Kidney (tissue), 22 donors: ENCODE measurements at places on chromosomes 1 and 21. TPM values are rescaled to one million over a fixed set of nuclear protein-coding genes. Genes with fewer than 3 reads are reported as not detected.

DNA sequence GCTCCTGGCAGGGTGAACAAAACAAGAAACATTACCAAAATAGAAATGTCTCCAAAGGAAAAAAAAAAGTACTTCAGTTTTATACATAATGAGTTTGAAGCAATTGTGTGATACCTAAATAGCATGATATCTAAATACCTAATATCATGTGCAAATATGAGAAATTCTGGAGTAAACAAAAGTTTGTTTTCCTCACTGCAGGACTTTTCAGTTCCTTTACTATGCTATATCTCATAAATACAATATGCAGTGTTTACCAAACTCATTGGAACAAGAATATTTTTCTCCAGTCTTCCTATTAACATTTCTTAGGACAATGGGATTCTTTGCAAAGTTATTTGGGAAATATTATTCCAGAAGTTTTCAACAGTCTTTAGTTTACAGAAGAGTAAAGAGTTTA lies 98.1 kb downstream of the VAV3 start:
- H3K27ac ChIP-seq = no peak overlapping the region
- no peak for DNase-seq
- no peaks in the 10 kb centered on the region for H3K27me3 ChIP-seq
- H3K4me3 ChIP-seq = no peak overlapping the region
- H3K4me1 ChIP-seq = no peaks in the 10 kb centered on the region

SPATA45 gene
- 0.57 TPM for total RNA-seq

- no peaks in the 10 kb centered on the region for H3K36me3 ChIP-seq
- H3K4me3 ChIP-seq = peak overlapping the region; percentile 26
- peak overlapping the region; percentile 2 for H3K27ac ChIP-seq
- H3K4me1 ChIP-seq = no peaks in the 10 kb centered on the region
- no peaks in the 10 kb centered on the region for H3K27me3 ChIP-seq
These were observed 32.3 kb downstream of the CCN1 start for GRCh38 chr1:85612704-85613361.

GRCh38 chr1:7268983-7269382 lies 483.7 kb downstream of the CAMTA1 start:
- H3K27ac ChIP-seq = no peak overlapping the region
- H3K4me1 ChIP-seq = no peaks in the 10 kb centered on the region
- DNase-seq = no peak
- H3K36me3 ChIP-seq = no peaks in the 10 kb centered on the region
- no peak overlapping the region for H3K4me3 ChIP-seq

BEND5 gene
- total RNA-seq = 11.6 TPM

MNDA gene
- total RNA-seq = 8.3 TPM

ANGPTL7 gene
- 0.19 TPM for total RNA-seq

DNA sequence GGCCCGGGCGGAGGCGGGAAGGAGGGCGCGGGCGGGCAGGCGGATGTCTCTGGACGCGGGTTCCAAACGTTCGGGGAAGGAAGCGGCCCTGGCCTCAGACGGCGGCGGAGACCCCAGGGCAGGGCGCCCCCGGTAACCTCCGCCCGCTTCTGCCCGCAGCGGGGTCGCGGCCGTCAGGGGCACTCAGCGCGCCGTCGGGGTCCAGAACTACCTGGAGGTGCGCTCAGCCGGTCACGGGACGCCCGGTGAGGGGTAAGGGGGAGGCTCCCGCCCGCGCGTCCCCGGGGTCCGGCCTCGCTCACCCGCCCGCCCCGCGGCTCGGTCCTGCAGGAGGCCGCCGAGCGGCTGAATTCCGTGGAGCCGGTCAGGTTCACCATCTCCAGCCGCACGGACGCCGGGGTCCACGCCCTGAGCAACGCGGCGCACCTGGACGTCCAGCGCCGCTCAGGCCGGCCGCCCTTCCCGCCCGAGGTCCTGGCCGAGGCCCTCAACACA lies 406 bp downstream of the PUSL1 start:
- no peak for DNase-seq
- H3K27me3 ChIP-seq = no peaks in the 10 kb centered on the region
- H3K4me3 ChIP-seq = peak overlapping the region; percentile 45
- peak overlapping the region; percentile 89 for H3K27ac ChIP-seq
- peaks cover 12% of the 10 kb centered on the region for H3K4me1 ChIP-seq
- peaks cover 7% of the 10 kb centered on the region for H3K36me3 ChIP-seq

DNA sequence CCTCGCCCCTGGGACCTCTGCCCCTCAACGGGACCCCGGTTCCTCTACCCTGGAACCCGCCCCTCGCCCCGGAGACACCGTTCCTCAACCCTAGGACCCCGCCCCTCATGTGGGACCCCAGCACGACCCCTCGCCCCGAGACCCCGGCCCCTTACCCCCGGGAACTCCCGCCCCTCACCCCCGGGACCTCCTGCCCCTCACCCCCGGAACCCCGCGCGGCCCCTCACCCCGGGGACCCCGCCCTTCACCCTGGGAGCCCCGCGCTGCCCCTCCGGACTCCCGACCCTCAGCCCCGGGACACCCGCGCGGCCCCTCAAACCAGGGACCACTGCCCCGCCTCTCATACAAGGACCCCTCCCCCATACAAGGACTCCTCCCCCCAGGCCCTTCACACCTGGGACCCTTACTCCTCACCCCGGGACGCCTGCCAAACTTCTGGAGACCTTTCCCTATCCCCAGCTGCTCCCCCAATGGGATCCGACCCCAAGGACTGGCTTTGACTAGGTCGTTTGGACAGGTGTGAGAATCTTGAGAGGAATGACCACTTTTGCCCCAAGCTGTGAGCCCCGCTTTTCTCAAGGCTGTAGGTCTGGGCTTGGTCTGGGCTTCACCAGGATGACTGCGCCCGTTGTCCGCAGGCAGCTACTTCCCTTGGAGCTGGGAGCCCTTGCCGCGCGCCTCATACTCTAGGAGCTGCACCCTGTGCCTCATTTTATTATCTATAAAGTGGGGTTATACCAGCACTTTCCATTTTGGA lies 843 bp downstream of the DIP2A start:
- H3K27ac ChIP-seq = peak overlapping the region; percentile 30
- H3K4me1 ChIP-seq = no peaks in the 10 kb centered on the region
- no peaks in the 10 kb centered on the region for H3K27me3 ChIP-seq
- peak; percentile 21 for DNase-seq
- peak overlapping the region; percentile 52 for H3K4me3 ChIP-seq
- H3K36me3 ChIP-seq = peaks cover 4% of the 10 kb centered on the region

- H3K4me3 ChIP-seq = no peak overlapping the region
- H3K27ac ChIP-seq = no peak overlapping the region
- H3K36me3 ChIP-seq = no peaks in the 10 kb centered on the region
- H3K27me3 ChIP-seq = no peaks in the 10 kb centered on the region
- DNase-seq = no peak
These were observed 1.1 kb upstream of the TRIM62 start for GRCh38 chr1:33182896-33183295.

SCAMP3 gene
- 66.7 TPM for total RNA-seq

FAM131C gene
- 5.0 TPM for total RNA-seq

DNA sequence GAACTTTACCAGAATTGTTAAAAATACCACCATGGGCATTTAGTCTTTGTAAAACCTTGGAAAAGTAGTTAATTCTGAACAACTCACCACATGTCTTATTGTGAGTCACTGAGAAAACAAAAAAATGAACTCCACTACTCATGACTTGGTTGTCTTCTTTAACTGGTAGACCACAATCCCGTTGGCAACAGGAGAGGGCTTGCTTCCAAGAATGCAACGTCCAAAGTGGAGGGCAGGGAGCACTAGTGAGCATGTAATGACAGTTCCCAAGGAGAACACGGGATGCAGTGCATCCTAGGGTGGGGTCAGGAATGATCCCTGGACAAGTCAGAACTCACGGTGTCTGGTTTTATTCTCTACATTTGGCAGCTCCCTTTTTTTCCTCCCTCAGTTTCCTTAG lies 15.2 kb upstream of the HMCN1 start:
- H3K27ac ChIP-seq = no peak overlapping the region
- H3K4me3 ChIP-seq = no peak overlapping the region
- no peaks in the 10 kb centered on the region for H3K4me1 ChIP-seq
- H3K27me3 ChIP-seq = no peaks in the 10 kb centered on the region

DNA sequence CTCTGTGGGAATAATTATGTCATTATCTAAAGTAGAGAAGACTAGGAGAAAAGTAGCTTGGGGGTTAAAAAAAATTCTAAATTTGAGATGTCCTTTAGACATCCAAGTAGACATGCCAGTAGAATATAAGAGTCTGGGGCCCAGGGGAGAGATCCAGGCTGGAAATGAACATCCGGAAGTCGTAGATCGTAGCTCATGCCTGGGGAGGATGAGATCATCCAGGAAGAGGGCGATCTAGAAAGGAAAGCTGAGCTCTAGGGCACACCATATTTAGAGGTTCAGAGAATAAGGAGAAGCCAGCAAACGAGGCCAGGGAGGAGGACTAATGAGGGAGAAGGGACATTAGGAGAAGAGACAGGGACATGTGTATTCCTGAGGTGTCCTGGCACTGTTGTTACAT lies 12.2 kb downstream of the NGF start:
- H3K27me3 ChIP-seq = no peaks in the 10 kb centered on the region
- DNase-seq = no peak
- H3K4me3 ChIP-seq = no peak overlapping the region
- no peak overlapping the region for H3K27ac ChIP-seq

DNA sequence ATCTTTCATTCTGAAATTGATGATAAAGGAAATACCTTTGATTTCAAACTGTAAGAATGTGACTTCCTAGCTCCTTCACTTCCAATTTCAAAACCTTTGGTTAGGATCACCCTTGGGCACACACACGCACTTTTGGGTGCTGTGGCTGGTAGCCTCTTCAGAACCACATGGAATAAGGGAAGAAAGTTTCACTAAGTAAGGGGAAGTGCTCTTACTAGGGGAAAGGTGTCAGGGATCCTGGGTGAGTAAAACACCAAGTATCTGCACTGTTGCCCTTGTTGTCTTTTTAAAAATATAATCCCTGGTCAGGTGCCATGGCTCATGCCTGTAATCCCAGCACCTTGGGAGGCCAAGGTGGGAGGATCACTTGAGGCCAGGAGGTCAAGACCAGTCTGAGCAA lies 132.4 kb downstream of the SDCCAG8 start:
- DNase-seq = no peak
- no peak overlapping the region for H3K4me3 ChIP-seq
- H3K27ac ChIP-seq = no peak overlapping the region
- no peaks in the 10 kb centered on the region for H3K27me3 ChIP-seq
- no peaks in the 10 kb centered on the region for H3K36me3 ChIP-seq

DNA sequence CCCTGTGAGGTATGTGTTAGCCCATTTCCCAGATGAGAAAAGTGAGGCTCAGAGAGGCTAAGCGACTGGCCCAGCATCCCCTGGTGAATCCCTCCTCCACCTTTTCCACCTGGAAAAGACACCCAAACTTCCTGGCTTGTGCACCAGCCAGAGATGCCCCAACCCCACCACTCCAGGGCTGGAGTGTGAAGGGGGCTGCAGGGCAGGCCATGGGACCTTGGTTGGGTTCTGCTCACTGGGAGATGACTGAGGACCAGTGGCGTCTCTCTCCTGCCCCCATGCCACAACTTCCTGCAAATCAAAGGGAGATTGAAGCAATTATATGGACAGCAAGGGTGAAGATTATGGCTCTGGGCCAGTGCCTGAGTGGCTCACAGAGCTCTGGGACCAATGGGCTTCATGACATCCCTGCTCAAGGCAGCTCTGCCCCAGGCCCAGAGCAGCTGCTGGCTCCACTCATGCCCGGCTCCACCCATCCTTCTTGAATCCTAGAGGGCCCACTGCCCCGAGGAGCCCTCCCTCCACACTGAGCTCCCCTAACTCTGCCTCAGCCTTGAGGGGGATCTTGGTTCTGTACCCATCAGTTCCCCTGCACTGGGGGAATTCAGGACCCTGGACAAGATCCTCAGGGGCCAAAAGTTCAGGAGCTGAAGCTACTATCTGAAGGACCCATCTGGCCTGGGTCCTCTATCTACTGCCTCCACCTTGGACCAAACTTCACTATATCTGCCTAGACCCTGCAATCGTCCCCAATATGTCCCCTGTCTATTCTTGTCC lies 416.9 kb downstream of the PTPRU start:
- H3K27ac ChIP-seq = no peak overlapping the region
- H3K4me3 ChIP-seq = no peak overlapping the region
- no peaks in the 10 kb centered on the region for H3K36me3 ChIP-seq
- no peaks in the 10 kb centered on the region for H3K27me3 ChIP-seq

DNA sequence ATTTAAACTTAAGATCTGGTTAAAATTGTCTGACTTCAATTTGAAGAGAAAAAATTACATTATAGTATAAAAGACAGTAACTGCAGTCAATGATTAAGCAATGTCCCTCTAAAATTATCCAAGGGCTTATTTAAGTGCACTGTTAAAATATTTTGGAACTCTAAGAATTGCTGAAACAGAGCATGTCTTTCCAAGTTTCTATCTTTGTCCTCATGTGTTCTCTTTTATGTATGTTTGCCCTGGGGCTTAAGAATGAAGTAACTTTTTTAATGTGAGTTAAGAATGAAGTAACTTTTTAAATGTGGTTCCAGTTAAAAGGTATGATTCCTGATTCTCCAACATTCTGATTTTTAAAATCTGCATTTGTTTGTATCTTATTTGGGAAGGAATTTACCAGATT lies 69.0 kb upstream of the MARK1 start:
- H3K4me1 ChIP-seq = no peaks in the 10 kb centered on the region
- no peaks in the 10 kb centered on the region for H3K27me3 ChIP-seq
- H3K27ac ChIP-seq = no peak overlapping the region

DNA sequence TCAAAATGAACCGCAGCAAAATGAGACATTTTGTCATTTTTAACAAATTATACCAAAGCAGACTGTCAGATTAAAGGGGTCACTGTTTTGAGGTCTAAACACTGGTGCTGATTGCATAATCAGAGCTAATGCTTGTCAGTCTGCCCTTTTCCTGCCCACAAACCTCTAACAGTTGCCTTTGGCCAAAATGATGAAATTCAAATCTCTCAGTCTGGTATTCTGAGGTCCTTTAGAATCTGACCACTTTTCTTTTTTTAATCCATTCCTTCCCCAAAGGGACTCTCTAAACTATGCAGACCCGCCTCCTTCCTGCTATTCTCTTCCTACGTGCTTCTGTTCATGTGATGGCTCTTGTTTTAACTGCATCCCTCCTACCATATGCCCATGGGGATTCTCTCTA lies 145.2 kb upstream of the SPATA6 start:
- no peak for DNase-seq
- H3K36me3 ChIP-seq = no peaks in the 10 kb centered on the region
- H3K27me3 ChIP-seq = no peaks in the 10 kb centered on the region
- no peak overlapping the region for H3K27ac ChIP-seq
- no peaks in the 10 kb centered on the region for H3K4me1 ChIP-seq

DNA sequence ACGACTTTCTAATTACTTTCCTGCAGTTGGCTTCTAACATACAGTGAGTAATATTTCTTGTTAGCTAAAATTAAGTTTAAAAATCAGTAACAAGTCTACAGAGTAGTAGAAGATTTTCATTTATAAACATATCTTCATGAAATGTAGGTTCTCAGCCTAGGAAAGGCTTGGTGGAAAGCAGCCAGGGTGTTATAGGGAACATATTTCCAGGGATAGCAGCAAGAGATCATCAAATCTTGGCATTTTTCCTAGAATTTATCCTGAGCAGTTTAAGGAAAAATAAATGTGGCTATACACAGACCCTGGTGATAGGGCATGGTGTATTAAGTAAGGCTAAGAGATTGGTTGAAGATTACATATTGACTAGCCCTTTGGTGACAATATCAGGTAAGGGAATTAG lies 203.5 kb upstream of the NEGR1 start:
- no peaks in the 10 kb centered on the region for H3K4me1 ChIP-seq
- no peaks in the 10 kb centered on the region for H3K36me3 ChIP-seq
- no peak overlapping the region for H3K4me3 ChIP-seq
- no peak overlapping the region for H3K27ac ChIP-seq
- H3K27me3 ChIP-seq = no peaks in the 10 kb centered on the region
- no peak for DNase-seq

LRRC7 gene
- total RNA-seq = 0.19 TPM

CDC42BPA gene
- total RNA-seq = 60.7 TPM

- H3K4me3 ChIP-seq = no peak overlapping the region
- peaks cover 23% of the 10 kb centered on the region for H3K4me1 ChIP-seq
- no peaks in the 10 kb centered on the region for H3K27me3 ChIP-seq
These were observed 26.8 kb downstream of the PTTG1IP start for GRCh38 chr21:44846485-44847260.
